ENCODE measurements at places on chromosomes 4 and X.

DNA sequence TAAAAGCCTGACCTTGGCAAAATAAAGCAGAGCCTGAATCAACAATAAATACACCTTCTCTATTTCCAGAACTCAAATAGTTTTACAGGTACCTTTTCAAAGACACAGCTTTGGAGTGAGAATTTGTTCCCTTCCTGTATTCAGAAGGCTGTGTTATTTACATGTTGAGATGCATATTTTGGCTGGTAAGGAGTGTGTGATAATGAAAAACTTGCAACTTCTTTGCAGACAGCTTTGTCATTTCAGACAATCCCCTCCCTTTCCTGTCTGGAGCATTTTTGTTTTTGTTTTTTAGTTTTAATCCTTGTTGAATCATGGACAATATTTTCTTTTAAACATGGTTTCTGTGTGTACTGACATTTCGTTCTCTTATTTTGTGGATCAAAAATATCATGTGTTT lies 493.8 kb downstream of the FAT4 start:
- DNase-seq, result no peak

DNA sequence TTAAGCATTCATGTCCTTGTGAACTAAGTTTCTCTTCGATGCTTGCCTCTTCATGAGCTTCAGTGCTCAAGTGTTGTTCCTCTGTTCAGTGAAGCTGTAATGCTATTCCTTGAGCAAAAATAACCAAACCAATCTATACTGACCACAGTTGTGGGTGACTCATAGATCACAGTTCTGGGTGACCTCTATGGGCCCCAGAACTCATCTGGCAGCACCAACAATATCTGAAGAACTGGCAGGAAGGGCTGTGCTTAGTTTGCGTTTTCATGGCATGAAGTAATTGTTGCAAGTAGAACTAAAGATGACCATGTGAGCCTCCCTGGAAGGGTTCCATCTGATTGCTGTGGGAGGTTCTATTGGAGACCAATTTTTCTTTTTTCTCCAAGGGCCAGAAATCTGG lies 106.2 kb downstream of the CCNG2 start:
- DNase-seq, result no peak

DNA sequence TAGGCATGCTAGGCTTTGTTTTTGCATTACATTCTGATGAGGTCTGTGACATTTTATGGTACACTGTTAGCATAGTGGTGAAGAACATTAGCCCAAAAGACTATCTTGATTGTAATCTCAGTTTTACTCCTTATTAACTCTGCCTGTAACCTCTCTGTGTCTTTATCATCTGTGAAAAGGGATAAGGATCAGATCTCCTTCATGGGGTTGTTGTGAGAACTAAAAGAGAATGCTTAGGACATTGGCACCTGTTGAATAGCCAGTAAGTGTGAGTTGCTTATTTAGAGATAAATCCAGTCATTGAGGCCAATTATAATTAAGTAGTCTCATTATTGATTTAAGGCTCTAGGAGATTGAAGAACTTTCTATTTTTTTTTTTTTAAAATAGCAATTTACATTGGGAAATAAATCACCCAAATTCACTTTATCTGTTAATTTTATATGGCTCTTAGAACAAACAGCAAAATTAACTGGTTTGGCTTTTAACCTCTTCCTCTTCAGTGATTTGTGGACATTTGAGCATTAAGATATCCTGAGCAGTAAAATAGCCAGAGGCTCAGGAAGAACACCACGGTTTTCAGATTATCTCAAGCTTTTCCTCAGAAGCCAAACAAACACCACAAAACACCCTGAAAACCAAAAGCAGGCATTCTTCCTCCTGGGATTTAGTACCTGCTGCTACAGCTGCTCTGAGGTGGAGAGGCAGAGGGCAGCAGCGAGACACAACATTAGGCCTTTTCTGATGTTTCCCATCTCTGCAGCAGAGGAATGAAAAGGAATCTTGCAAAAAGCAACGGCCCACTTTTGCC lies 192.9 kb downstream of the ARHGAP10 start:
- DNase-seq, result no peak

DNA sequence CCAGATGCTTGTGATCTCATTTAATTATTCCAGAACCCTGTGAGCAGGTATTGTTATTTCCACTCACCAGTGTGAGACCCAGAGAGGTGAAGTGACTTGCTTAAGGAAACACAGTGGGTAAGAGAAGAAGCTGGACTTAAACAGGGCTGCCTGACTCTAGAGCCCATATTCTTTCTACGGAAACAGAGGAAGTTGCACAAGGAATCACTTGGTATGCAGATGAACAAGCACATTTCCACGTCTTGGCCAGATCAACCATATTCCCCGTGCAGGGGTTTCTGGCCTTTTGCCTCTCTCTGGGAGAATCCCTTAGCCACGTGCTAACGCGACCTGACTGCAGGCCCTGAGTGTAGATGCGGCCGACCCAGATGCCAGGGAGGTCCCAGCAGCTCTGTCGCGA lies 195.5 kb upstream of the ATP6AP2 start:
- no peak for DNase-seq

DNA sequence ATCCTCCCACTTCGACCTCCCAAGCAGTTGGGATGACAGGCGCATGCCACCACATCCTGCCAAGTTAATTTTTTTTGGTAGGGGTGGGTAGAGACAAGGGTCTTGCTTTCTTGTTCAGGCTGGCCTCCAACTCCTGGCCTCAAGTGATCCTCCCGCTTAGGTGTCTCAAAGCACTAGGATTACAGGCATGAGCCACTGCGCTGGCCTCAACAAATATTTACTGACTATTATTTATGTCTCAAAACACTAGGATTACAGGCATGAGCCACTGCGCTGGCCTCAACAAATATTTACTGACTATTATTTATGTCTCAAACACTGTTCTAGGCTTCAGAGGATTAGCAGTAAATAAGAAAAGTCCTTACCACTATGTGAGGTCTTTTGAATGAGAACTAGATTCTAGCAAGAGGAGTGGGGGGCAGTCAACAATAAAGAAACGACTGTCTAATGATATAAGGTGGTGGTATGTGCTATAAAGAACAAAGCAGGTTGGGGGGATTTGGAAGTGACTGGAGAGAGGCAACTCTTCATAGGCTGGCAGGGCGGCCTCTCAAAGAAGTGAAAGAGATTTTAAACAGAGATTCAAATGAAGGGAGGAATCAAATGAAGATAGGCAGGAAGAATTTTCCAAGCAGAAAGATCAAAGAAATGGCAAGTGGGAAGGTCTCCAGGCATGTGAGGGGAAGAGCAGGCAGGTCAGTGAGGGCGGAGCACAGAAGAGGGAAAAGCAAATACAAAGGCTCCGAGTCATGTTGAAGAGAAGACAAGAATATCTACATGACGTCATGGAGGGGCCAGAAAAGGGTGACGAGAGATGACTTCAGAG lies 12.7 kb upstream of the ACSL1 start:
- no peak for DNase-seq

- no peak for DNase-seq
Observed at GRCh38 chr4:41797260-41797659, 48.7 kb upstream of the PHOX2B start.

DNA sequence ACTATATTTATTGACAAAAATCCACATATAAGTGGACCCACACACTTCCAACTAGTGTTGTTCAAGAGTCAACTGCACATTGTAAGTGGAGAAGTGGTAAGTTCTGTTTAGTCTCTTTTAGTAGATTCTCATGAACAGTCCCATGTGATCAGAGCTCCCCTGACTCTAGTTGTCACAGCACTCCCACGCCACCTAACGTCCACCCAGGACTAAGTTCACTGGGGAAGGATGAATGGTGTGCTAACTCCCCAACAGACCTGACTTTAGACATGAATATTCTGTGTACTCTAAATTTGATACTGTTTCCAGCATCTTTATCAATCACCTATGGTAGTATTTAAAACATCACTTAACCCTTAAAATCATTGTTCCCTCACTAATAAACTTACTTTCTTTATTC lies 59.8 kb downstream of the PACRGL start:
- DNase-seq, result no peak

- no peak for DNase-seq
Observed at GRCh38 chr4:161841759-161842158, 322.0 kb downstream of the FSTL5 start.

- no peak for DNase-seq
Observed at GRCh38 chrX:31136144-31136611, 64.3 kb upstream of the FTHL17 start.

DNA sequence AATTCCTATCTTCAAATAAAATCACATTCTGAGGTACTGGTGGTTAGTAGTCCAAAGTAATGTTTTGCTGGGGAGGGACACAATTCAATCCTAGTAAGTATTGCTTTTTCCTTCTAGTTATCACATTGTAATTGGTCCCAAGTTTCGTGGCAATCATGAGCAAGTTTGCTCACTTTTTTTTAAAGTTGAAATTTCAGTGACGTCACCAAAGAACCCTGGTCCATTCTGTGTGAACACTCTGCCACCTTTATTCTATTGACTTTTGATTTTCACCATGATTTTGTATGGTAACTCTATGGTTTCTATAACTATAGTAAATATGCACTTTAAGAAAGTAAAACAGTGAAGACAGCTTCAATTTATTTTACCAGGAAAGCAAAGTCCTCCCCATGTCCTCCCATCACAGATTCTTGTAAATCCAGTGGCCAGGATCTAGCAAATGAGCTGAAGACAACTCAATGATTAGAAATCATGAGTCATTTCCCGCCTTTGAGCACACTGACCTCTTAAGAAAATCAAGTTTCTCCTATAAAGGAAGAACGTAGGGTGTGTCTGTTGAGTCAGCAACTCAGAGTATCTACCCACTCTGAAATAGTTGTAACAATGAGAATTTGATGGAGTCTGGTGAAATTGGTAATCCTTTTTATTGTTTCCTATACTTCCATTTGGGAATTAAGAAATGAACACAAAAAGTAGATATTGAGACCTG lies 1306.6 kb upstream of the PABPC4L start:
- no peak for DNase-seq

- no peak for DNase-seq
Observed at GRCh38 chrX:43551590-43551989, 104.5 kb upstream of the MAOA start.

- DNase-seq, result no peak
Observed at GRCh38 chr4:48603366-48604003, 113.4 kb downstream of the ZAR1 start.

GRCh38 chrX:101203761-101204351 lies 15.7 kb upstream of the DRP2 start:
- no peak for DNase-seq

DNA sequence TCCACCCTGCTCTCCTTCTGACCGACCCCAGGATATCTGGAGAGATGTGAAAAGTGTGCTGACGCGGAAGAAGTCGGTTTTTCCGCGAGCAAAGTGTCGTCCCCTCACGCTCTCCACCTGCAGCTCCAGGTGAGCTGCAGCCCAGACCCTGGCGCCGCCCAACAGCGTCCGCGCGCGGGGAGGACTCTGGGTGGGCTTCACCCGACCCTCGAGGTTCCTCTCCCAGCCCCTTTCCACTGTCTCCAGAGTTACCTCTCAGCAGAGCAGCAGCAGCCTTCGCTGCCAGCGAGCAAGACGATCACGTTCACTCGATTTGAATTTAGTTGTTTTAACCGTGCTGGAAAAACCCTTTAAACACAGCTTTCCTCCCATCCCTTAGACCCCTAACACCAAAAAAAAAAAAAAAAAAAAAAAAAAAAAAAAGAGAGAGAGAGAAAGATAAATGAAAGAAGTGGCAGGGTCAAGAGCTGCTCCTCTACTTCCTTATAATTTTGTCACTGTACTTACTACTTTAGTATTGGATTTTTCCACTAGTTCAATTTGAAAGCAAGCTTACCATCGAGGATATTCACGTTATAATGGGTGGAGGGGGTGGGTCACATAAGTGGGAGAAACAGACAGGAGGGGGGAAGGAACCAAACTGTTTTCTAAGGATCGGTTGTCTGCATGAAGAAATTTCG lies 758 bp upstream of the NR3C2 start:
- no peak for DNase-seq

DNA sequence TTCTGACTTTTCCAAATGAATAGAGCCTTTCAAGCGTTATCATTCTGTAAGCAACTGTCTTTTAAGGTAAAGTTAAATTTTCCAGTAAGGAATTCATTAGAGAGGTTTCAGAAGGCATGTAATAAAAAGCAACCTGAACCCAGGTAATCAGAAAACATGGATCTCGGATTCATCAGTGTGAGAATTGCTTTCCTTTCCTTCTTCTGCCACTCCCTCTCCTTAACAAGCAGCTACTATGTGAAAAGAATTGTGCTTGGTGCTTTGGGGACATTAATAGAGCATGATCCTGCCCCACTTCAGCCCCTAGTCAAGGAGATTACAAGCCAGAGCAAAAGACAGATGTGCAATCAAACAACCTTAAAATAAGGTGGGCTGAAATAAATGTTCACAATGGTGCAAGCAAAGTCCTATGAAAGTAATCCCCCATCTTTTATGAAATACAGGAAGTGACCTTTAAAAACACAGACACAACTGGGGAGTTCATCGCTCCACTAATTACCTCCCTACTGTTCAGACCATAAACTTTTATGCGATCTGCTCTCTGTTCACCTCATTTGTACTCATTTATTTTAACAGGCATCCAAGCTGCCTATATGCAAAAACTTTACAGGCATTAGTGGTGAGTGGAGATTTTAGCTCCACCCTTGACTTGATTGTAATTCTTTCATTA lies 122.9 kb upstream of the RASGEF1B start:
- no peak for DNase-seq

- no peak for DNase-seq
Observed at GRCh38 chr4:105112274-105112673, 34.4 kb upstream of the TET2 start.

DNA sequence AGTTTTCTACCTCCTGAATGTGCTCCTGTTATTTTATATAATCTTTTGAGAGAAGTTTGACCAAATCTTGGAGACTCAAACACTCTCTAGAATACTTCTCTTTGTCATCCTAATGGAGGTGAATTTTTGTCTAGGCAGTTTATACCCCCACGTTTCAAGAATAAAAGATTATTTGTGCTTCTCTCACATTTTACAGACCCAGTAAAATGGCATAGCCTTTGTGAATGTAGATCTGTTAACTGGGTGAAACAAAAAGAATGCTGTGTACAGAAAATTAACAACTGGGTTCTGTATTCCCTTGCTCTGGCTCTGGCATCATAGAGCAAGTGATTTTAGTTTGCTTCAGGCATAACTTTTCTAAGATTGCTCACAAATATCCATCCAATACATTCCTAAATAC lies 26.1 kb downstream of the GASK1B start:
- no peak for DNase-seq

GRCh38 chr4:101393256-101393655 lies 45.9 kb upstream of the PPP3CA start:
- no peak for DNase-seq

DNA sequence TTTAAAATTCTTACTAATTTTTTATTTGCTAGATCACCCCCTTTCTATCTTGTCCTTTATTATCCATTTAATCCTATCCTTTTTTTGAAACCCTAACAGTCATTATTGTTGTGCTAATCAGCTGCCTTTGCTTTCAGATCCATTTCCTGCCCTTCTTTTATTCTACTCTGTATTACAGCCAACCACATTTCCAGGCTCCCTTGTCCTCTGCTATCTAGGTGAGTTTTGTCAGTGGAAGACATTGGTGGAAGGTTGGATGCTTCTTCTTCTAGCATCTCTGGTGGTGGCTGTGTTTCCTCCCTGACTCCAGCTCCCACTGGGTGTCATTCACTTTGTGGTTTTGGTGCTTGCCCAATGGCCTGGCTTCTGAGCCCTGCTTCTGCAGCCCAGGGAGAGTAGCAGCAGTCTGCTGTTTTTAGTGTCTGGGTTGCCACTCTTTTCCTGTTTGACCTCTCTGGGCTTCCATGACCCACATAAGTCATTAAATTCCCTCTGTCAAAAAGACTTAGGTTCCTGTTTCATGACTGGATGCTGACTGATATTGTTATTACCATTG lies 225.2 kb upstream of the PGRMC2 start:
- DNase-seq, result no peak
